Amniotic epithelial cell (primary cell): ENCODE measurements at places on chromosomes 4 and X.

DNA sequence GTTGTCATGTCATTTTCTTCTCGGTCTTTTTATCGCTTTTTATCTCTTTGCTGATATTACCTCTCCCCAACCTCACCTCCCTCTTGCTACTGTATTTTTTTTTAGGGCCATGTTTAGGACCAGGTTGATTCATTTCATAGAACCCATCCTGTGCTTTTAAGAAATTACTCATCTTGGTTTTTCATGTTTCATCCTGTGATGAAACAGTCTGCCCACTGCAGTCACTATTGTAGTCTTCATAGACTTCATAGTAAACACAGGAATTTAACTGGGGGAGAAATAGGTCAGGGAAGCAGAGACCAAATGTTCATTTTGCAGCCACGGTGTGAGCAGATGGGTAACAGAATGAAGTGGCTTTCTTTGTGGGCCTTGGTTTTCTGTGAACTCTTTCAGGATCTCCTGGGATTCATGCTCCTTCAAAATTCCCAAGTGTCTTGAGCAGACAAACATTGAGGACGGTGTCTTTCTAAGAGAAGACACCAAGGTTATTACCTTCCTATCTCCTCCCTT, 161.8 kb downstream of the NAA11 start:
- DNase-seq, result no peak

GRCh38 chr4:121011780-121012340, 60.5 kb downstream of the NDNF start:
- DNase-seq, result no peak

GRCh38 chr4:161252520-161253141, 911.2 kb downstream of the FSTL5 start:
- peak; percentile 29 for DNase-seq

- DNase-seq, result no peak
Measured at GRCh38 chrX:57266871-57267270, 19.6 kb upstream of the FAAH2 start.

DNA sequence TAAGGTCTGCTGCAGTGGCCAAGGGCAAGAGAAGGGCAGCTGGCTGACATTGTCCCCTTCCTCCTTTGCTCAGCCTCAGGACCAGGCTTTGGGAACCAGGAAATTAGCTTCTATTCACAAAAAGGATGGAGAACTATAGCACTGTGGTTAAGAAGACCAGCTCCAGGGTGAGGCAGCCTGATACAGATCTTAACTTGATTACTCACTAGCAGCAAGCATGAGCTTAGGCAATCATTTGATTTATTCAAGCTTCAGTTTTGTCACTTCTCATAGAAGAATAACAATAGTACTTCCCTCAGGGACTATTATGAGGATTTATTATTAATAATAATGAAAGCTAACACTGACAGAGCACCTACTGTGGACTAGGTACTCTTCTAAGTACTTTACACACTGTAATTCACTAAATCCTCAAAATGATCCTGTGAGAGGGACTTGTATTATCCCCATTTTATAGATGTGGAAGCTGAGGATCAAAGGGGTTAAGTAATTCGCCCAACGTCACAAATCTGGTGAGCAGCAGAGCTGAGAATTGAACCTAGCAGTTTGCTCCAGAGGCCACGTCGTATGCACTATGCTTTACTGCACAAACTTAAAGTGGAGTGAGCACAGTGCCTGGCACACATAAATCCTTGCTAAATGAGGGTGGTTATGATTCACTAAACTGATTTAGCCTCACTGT, 130.4 kb upstream of the PAK3 start:
- DNase-seq, result peak; percentile 66

DNA sequence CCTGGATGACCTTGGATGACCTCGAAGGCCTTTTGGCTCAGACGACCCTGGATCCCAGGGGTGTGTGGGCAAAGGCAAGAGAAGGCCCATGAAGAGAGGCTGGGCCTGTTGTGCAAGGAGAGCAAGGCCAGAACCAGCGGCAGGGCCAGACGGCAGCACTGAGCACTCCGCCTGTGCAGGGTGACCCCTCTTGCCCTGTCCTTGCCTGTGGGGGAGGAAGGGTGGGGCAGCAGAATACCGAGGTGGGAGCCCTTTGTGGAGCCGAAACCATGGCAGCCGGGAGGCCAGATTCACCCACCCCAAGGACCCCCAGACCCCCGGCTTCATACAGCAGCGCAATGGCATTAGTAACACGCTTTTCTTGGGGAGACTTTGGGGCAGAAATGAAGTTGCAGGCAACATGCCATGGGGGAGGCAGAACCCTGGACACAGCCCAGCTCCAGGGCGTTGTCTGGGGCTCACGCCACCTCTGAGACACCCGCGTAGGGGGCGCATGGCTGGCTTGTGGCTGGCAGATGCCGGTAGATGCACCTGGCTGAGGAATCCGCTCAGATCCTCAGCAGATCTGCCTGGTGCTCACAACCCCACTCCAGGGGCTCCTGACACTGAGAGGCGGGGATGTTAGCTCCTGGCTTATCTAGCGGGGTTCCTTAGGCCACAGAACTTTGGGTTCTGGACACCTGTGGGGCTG, 114.5 kb downstream of the FAM53A start:
- no peak for DNase-seq

DNA sequence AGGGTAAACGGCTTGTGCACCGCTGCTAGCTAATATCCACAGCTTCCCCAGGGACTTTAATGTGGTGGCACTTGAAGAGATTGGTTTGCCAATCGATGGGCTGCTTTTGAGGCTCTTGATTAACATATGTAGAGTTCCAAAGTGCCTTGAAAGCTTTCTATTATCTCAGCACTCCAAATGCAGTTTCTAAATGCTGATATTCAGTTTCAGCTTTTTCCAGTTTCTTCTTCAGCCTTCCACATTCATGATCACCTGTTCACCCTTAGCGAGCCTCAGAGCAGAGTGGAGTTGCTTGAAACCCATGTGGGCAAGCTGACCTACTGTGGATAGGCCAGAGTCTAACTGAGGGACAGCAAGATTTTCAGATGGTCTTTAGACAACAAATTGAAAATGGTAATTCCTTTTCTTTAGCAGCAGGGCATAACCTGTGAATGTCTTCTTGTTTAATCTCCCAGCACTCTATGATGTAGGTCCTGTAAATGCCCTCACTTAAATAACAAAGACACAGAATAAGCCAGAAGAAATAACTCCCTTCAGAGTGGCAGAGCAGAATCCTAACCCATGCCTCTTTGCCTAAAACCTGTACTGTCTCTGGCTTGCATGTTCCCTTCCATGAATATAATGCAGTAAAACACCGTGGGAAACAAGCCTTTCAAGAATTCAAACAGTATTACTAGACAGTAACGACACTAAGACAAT, 99.8 kb downstream of the TSPAN5 start:
- no peak for DNase-seq

DNA sequence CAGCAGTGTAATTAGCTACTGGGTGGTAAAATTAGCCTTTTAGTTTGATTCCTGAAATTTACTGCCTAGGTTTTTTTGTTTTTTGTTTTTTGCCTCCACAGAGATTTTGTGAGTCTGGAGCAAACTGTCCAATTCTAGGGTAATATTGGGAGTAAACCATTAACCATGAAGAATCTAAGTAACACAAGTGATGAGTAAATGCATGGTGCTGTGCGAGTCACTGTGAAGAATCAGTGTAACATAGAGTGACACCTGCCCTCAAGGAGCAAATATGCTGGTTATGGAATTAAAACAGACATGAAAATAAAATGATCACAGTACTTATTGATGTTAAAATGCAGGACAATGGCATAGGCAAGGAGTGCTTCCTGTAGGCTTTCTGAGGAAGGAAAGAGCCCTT, 60.1 kb downstream of the LRP2BP start:
- no peak for DNase-seq

DNA sequence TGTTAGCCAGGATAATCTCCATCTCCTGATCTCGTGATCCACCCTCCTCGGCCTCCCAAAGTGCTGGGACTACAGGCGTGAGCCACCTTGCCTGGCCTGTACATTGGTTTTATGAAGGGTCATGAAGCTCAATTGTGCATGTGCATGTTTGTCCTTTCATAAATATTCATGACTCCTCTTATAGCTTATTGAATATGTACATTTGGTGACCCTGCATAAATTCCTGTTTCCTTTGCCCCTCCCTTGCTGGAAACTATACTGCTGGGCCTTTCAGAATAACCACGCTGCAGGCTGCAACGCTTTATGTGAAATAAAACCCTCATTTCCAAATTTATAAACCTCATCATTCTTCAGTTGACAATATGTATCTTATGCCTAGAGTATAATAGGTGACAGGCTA, 978.0 kb upstream of the LCORL start:
- no peak for DNase-seq

DNA sequence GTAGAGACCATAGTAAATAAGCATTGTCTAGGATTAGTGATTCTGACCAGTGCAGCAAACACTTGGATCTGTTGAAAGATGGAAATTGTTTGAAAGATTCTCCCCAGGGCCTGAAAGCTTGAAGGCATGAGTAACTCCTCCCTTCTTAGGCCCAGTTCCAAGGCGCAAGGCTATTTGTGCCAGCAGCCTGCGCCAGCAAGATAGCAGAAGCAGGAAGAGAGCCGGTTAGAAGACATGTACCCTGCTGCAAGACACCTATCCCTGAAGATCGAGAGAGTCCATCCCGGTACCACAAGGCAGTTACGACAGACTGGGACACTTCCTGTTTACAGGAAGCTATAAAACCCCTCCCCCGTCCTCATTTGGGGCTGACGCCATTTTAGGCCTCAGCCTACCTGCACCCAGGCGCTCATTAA, 72.4 kb upstream of the JADE1 start:
- peak; percentile 19 for DNase-seq

GRCh38 chrX:156001001-156001666, 3.6 kb downstream of the IL9R start:
- DNase-seq, result no peak

DNA sequence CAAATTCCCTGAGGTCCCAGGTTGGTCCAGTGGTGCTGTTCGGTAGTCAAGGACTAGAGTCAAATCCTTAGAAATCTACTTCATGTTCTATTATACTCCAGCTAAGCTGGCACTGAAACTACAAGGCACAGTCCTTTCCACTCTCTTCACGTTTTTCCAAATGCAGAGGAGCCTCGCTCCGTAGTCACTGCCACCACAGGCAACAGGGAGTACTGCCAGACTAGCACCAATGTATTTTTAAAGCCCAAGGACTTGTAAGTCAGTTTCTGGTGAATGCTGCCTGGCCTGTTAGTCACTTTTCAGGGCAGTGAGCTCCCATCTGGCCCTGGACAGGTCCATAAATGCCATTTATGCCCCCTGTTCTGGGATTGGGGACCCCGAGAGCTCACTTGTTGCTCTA, 323.5 kb downstream of the FAM47A start:
- DNase-seq, result no peak

DNA sequence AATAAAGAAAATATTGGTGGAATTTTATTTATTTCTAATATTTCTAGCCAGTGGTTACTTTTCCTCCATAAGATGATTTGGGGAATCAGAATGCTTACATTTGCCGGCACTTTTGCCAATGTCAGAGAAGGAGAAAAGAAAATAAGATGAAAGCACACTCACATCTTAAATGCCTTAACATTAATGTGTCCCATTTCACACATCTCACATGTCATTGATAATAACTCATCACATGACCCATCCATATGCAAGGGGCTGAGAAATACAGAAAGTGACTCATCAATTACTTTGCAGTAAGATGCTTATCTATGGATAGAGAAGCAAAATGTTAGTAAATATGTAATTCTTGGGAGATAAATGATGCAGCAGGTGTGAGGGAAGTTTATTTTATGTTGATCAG, 1531.0 kb downstream of the PCDH7 start:
- no peak for DNase-seq

DNA sequence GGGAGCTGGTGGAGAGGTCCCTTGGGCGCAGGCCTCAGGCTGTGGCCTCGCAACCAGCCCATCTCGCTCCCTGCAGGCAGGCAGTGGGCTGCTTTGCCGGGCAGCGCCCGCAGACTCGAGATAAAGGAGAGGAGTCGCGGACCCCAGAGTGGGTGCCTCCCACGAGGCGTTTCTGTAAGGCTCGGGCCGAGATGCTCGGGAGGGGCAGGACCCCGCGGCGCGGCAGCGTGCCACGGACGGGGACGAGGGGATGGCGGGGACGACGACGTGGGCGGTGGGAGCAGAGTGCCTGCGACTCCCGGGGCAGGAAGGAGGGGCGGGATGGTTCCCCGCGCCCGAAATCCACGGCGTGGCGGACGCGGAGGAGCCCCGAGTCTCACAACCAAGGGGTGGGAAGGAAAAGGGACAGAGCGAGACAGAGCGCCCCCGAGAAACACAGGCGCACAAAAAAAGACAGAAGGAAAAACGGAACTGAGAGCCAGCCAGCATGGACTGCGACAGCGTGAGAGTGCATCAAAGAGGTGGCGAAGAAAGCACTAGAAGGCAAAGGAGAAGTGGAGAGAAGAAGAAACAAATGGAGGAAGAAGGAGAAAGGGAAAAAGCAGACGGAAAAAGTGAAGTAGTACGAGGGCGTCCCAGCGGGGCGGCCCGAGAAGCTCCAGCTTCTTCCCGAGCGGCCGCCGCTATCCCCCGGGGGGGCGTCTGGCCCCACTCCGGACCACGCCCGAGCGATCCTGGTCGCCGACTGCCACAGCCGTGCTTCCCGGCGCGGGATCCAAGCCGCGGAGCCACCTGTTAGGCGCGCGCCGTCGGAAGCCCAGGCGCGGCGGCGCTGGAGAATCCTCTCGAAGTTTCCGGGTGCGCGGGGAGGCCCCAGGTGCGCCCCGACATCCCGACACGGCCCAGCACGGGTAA, 1.5 kb downstream of the BEND4 start:
- DNase-seq, result no peak

DNA sequence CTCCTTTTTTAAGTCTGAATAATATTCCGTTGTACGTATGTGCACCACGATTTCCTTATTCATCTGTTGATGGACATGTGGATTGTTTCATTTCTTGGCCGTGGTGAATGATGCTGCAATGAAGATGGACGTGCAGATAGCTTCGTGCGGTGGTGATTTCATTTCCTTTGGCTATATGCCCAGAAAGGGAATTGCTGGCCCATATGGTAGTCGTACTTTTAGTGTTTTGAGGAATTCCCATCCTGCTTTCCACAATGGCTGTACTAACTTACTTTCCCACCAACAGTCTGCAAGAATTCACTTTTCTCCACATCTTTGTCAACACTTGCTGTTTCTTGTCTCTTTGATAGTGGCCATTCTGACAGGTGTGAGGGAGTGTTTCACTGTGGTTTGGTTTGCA, 12.8 kb downstream of the ZFP42 start:
- DNase-seq, result peak; percentile 88

DNA sequence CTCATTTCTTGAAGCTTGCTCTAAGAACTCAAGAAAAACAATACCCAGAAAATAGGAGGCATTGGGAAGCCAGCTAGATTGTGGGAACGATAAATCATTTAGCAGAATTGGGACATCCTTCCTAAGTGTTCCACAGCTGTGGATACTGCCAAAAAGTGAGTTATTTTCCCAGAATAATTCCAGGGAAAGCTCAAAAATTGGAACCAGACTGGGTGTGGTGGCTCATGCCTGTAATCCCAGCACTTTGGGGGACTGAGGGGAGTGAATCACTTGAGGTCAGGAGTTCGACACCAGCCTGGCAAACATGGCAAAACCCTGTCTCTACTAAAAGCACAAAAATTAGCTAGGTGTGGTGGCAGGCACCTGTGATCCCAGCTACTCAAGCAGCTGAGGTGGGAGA, 68.2 kb upstream of the GK2 start:
- no peak for DNase-seq

- no peak for DNase-seq
Measured at GRCh38 chrX:9482408-9482807, 17.6 kb downstream of the TBL1X start.
